ENCODE measurements at places on chromosomes 5 and 9.

DNA sequence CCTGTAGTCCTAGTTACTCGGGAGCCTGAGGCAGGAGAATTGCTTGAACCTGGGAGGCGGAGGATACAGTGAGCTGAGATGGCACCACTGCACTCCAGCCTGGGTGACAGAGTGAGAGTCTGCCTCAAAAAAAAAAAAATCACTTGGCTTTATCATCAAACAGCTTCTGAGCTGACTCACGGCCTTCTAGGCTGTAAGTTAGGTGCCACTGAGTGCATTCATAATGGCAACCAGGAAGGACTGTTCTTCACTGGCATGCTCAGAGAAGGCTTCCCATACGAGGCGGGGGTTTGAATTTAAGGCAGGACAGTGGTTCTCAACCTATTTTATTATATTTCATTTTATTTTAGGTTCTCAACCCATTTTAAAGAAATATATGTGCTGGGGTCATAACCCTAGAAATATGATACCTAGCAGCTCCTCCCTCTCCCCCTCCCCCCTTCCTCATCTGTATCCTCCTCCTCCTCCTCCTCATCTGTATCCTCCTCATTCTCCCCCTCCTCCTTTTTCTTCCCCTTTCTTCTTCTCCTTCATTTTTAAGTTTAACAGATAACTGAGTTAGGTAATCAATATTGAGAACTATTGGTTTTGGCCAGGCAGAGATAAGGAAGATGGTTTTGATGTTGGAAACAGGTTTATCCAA lies 19.0 kb upstream of the LHFPL2 start:
- no peak for DNase-seq

GRCh38 chr5:175336781-175337180 lies 107.2 kb downstream of the DRD1 start:
- no peak for DNase-seq

DNA sequence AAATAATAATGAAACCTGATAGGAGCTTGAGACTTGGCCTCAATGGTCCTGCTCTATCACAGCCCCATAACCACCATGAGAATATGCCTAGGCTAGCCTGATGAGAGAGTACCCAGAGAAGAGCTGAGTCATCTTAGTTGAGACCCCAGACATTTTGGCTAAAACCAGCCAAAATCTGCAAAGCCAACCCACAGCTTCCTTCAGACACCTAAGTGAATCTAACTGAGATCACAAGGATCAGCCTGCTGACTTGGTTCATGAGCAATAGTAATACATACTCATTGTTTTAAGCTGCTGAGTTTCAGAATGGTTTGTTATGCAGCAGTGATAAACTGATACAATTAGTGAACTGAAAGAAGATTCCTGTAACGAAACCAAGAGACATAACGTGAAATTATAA lies 473.7 kb upstream of the PTGER4 start:
- DNase-seq = no peak

GRCh38 chr9:134317790-134318414 lies 8.4 kb upstream of the RXRA start:
- no peak for DNase-seq

DNA sequence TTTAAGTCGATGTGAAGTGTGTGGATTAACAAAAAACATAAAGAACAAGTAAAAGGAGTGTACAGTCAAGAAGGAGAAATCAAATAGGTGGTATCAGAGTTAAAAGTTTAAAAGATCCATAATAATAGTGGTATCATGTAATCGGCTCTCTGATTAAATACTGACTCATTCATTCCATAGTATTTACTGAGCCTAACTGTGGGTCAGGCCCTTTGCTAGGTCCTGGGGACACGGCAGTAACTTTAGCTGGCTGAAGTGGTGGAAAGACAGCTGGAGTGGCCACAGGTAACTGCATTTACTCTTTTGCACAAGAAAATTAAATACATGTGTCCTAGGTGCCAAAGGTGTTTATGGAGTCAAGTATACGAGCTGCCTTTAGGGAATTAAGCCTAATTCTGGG lies 124.0 kb downstream of the GNAQ start:
- no peak for DNase-seq

GRCh38 chr5:56279979-56280378 lies 46.8 kb upstream of the ANKRD55 start:
- DNase-seq = no peak

DNA sequence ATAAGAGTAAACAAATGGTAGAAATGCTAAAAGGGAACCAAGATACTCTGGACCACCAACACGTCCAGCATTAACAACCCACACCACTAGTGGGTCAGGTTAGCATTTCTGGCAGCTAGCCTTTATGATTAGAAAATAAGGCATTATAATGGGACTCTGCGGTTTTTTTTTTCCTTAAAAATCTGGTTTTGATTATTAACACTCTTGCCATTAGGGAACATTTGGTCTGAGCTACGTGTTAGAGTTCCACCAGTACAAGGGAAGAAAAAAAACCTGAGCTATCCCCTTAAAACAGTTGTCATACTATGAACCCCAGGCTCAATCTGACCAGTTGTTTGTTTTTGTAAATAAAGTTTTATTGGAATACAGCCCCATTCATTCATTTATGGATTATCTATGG lies 110.4 kb downstream of the NTRK2 start:
- DNase-seq = no peak

Measured in cortex of kidney (tissue), 1 donor.